ENCODE measurements at places on chromosomes 1 and 21.

- no peak for DNase-seq
Measured at GRCh38 chr1:84027368-84027767, 28.4 kb upstream of the TTLL7 start.

- DNase-seq, result no peak
Measured at GRCh38 chr1:211549092-211549711, 29.8 kb downstream of the SLC30A1 start.

DNA sequence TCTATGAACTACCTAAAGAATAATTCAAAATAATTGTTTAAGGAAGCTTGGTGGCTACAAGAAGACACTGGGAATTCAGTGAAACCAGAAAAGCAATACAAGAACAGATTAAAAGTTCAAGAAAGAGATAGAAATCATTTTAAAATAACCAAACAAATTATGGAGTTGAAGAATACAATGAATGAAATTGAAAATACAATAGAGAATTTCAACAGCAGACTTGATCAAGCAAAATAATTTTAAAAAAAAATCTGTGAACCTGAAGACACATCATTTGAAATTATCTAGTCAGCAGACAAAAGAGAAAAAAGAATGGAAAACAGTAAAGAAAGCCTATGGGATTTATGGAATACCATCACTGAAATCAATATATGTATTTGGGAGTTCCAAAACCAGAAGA, 31.2 kb upstream of the WNT2B start:
- DNase-seq, result no peak

GRCh38 chr1:21100481-21100921, 76.2 kb downstream of the EIF4G3 start:
- DNase-seq, result no peak

GRCh38 chr1:174190691-174191199, 31.4 kb downstream of the RABGAP1L start:
- no peak for DNase-seq

DNA sequence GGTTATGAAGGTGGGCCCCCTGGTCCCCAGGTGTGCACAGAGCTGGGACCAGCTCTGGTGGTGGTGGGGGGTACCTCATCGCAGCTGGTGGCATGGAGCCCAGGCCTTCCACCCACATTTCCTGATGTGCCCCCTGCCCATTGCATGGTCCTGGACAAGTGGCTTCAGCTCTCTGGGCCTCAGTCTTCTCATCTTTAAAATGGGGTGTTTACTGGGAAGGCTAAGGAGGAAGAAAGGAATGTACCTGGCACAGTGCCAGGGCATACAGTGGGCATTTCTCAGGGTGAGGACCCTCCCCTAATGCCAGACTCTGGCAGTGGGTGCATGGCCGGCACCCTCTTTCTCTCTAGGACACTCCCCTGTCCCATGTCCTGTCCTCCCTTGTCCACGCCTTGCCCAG, 7.5 kb downstream of the CLCNKB start:
- no peak for DNase-seq

DNA sequence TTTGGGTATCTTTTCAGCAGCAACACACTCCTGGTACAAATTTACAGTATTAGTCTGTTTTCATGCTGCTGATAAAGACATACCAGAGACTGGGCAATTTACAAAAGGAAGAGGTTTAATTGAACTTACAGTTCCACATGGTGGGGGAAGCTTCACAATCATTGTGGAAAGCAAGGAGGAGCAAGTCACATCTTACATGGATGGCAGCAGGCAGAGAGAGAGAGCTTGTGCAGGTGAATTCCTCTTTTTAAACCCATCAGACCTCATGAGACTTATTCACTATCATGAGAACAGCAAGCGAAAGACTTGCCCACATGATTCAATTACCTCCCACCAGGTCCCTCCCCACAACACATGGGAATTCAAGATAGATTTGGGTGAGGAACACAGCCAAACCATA, 124.5 kb downstream of the TPR start:
- DNase-seq, result no peak

DNA sequence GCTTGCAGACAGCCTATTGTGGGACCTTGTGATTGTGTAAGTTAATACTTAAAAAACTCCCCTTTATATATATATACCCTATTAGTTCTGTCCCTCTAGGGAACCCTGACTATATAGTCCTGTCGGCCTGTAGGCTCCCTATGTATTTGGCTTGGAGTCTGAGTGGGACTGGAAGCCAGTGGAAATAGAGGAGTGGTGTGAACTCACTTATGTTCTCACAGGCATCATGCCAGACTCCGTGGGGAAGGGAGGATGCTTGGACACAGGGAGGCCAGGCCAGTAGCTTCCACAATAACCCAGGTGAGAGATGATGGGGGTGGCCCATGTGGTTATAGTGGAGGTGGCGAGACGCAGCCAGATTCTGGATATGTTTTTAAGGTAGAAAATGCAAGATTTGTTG, 136.7 kb upstream of the SYT6 start:
- DNase-seq, result no peak

- no peak for DNase-seq
Measured at GRCh38 chr1:175363031-175363430, 170.5 kb upstream of the KIAA0040 start.

DNA sequence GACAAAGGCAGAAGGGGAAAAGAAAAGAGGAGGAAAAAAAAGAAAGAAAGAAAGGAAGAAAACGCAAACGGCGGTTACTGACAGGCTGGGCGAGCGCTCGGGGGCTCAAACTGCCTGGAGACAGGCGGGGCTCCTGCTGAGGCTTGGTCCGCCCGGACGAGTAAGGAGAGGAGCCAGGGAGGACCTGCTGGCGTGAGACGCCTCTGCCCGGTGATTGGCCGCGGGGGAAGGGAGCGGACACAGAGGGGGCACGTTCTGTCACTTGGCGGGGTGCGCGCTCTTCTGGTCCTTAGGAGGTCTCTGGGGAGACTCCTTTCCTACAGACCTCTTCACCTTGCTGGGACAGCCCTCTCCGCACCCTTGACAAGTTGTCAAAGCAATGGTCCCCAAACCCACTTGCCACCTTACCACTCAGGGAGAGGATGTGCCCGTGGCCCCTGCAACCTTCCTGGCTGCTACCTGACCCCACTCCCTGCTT, 791 bp upstream of the PIK3R3 start:
- DNase-seq, result no peak

- DNase-seq, result no peak
Measured at GRCh38 chr21:46004168-46004861, 22.7 kb downstream of the COL6A1 start.

- DNase-seq, result no peak
Measured at GRCh38 chr1:225448146-225448805, 20.4 kb upstream of the LBR start.

DNA sequence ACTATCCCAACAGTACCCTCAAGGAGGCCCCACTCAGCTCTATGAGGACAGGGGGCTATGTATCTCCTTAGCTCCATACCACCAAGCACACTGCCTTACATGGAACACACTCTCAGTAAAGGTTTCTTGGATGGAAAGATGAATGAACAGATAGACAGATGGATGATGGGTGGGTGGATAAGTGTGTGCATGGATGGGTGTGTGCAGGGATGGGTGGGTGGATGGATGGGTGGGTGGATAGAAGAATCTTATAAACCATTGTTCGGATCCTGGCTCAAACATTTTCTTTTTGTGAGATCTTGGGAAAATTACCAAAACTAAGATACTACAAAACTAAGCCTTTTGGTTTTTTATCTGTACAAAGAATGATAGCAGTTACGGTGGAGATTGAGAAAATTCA, 111.0 kb upstream of the NFIA start:
- no peak for DNase-seq

DNA sequence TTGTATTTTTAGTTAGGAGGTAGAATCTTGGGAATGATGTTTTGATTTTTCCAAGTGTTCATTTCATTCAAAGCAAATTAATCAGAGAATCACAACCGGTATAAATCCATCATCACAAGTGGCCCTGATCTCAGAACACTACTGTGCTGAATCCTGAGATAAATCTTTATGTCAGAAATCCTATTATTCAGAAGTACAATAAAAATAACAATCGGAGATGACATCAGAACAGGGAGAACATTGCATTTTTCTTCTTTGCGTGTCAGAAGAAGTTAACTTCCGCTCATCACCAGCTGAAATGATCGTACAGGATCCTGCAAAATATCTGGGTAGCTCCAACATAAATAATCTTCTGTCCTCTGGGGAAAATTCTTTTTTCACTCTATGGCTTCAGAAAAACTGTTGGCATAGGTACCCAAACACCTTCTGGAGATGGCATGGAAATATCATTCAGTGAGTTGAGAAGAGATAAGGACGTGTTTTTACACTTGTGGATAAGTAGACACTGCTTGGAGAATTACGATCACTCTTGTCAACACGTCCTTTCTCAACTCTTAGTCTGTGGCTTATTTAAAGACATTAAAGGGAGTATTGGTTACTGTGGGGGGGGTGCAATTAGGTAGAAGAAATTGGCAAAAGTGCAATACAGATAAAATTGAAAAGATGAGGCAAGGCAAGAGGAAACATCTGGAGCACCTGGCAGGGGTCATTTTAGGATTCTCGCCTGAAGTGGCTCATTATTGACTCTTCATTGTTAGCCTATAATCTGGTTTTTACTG, 46.9 kb upstream of the SMYD2 start:
- no peak for DNase-seq

Measured in AG09319 (cell line).